ENCODE measurements at places on chromosomes 6 and 20. TPM values are rescaled to one million over a fixed set of nuclear protein-coding genes. Genes with fewer than 3 reads are reported as not detected.

COL11A2 gene
- total RNA-seq, result under 0.01 TPM

GRCh38 chr6:22208026-22208425 lies 88.8 kb downstream of the PRL start:
- DNase-seq, result no peak

CD93 gene
- total RNA-seq, result 129 TPM

GRCh38 chr6:108961985-108962384 lies 113.8 kb downstream of the ARMC2 start:
- no peak for DNase-seq

DNA sequence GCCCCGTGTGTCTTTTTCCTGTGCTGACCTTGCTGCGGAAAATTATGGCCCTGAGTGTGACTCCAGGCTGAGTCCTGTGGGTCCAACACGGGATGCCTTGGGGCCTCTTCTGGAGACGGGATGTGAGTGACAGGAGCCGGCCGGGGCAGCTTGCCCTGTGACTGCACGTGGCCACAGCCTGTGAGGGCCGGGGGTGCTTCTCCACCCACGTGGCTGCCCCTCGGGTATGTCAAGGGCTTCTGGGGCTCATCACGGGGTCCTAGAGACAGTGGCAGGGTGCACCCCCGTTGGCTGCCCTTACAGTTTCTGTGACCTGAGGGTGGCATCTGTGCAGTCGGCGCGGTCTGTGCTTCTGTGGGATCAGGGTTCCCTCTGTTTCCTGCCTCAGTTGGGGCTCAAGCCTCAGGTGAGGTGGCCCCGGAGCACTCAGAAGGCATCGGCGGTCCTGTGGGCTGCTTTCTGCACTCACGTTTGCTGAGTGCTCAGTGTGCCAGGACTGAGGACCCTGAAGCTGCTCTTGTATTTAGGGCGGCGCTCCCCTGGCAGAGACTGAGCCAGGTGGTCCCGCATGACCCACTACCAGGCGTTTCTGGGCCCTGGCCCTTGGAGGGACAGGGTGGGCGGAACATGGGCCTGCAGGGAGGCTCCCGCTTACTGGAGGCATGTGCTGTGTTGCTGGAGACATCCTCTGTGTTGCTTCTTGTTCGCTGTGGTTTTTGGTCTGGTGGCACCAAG lies 5.4 kb downstream of the RTEL1 start:
- no peak for DNase-seq

KIF25 gene
- under 0.01 TPM for total RNA-seq

- peak; percentile 73 for DNase-seq
Observed at GRCh38 chr20:36408219-36408618, 102.1 kb downstream of the DLGAP4 start.

OTOR gene
- not detected for total RNA-seq

GRIK2 gene
- not detected for total RNA-seq

DNMT3B gene
- total RNA-seq, result 1.3 TPM

SIRPD gene
- total RNA-seq, result not detected

DNA sequence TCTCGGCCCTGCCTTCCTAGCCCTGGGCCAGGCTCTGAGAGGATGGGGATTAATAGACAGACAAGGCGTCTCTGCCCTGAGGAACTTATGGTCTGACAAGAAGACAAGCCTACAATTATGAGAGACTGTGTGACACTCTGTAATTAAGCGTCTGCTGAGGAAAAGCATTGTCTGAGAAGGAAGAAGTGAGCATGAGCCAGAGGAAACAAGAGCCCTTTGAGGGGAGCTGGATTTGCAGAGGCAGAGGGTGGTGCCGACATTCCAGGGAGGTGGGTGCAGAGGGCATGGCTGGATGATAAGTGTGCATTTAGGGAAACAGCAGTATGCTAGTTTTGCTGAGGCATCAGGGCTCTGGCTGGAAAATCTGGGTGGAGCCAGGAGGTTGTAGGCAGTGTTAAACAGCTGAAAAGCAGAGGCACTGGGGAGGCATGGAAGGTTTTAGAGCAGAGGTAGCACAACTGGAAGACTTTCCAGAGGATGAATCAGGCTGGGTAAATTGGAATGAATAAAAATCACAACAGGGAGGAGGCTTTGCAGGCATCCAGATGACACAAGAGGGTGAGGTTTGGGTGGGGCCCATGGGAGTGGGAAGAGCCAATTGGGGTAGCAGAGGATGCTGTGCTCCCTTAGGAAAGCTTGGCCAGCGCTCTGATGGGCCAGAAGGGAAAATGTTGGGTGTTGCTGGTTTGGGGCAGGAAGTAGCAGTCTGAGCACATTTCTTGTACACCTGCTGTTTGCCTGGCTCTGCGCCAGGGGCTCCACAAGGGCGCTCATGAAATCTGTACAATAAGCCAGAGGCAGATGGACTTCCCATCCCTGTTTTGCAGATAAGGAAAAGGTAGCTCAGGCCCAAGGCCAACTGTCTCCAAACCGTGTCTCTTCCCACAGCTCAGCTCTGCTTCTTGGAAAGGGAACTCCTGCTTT lies 74.0 kb upstream of the MYL9 start:
- DNase-seq, result peak; percentile 59

GRCh38 chr6:135910790-135911618 lies 59.5 kb downstream of the PDE7B start:
- no peak for DNase-seq

GRCh38 chr6:31138982-31139381 lies at the start of gene PSORS1C2:
Gene PSORS1C2 (minus strand): TSS chr6:31139066. CDS start chr6:31139026, 40 bp downstream.
- DNase-seq, result no peak

GRCh38 chr6:136780972-136781371 lies 11.3 kb downstream of the MAP3K5 start:
- no peak for DNase-seq

MEI4 gene
- total RNA-seq, result not detected

PGBD1 gene
- 4.1 TPM for total RNA-seq

GRCh38 chr6:148557796-148558321 lies 189.0 kb upstream of the UST start:
- no peak for DNase-seq

DNA sequence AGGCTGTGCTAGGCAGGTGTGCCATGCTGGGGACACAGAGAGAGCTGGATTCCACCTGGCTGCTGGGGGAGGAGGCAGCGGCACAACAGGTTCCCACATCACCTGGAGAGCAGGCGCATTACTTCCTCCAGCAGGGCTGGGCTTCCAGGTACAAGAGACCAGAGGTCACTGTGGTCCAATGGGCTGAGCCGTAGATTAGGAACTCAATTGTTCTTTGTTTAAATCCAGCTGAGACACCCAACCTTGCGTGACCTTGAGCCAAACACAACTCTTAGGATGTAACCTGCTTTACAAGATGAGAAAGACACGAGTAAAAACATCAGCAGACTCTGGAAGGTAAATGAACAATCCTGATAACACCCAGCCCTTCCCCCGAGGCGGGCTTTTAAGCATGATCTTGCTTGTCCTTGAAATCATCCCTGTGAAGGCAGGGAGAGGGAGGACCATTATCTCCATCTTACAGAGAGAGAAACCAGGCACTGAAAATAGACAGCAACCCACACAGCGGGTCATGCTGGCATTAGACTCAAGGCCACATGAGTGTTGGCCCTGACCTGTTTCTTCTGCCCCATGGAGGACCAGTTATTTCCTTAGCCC lies 216.5 kb upstream of the RREB1 start:
- no peak for DNase-seq

GRCh38 chr20:34515484-34516246 lies 557 bp upstream of the DYNLRB1 start:
- no peak for DNase-seq

SYCP2L gene
- not detected for total RNA-seq

- no peak for DNase-seq
Observed at GRCh38 chr20:25049261-25050060, 8.5 kb downstream of the ACSS1 start.

DNA sequence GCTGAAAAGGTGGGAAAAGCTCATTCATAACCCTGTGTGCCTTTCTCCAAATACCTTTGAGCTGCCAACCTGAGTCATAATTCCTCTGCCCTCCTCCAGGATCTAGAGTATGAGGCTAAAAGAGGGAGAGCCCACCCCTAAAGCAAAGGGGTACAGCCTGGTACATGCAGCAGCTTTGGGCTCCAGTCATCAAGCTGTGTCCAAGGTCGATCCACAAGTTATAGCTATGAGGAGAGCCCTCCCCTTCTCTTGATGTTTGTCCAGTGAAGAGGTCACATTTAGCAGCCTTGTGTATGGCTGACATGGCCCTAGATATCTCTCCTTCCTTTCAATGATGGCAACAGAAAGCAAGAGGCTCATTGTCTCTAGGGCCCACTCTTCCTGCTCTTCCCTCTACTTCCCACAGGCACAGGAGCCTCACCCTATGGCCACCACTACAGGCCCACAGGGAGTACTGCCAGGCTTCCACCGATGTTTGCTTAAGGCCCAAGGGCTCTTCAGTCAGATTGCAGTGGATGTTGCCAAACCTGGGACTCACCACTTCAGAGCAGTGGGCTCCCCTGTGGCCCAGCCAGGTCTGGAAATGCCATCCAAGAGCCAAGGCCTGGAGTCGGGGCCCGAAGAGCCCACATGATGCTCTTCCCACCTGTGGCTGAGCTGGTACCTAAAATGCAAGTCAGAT lies 176.8 kb downstream of the CD83 start:
- DNase-seq, result no peak

TMEM200A gene
- 0.20 TPM for total RNA-seq

SIRPB1 gene
- total RNA-seq, result 0.22 TPM

SPDEF gene
- total RNA-seq, result not detected

- DNase-seq, result no peak
Observed at GRCh38 chr20:17933711-17934110, 34.9 kb downstream of the SNX5 start.

DNA sequence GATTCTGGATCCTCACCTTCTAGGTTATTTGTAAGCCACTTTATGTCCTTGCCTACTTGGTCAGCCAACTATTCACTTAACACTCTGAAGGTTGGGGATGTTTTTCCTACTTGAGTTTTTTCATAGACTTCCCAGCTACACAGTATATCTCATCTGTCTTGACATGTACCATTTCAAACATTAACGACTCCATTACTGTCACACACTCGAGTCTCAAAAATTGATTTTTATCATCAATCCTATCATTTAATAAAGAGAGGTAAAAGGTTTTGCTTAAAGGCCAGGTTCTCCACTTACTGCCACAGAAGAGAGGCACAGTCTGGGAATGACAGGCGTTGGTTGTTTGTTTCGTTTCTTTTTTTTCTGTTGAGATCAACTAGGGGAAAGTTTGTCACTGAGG lies 38.2 kb upstream of the LAMP5 start:
- DNase-seq, result no peak

GRCh38 chr6:156585859-156586258 lies 191.3 kb upstream of the ARID1B start:
- no peak for DNase-seq

RSPH9 gene
- 0.22 TPM for total RNA-seq

TINAG gene
- total RNA-seq, result not detected

DNA sequence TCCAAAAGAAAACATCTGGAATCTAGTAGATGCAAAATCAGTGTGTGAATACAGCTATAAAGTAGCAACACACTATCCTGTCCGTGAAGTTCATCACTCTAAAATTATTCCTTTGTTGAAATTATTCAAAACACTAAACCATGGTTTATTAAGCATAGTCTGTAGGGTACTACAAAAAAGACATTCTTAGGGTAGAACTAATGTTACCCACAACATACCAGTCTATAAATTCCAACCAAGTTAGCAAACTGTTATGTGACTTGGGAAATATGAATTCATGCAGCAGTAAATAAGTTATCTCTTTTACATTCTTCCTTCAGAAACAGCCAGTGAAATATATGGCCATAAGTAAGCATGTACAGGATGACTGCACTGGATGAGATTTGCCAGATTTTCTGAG lies 580.3 kb upstream of the ADGRB3 start:
- no peak for DNase-seq

WFDC10B gene
- not detected for total RNA-seq

ADGRF1 gene
- total RNA-seq, result not detected

- DNase-seq, result no peak
Observed at GRCh38 chr6:41587131-41587879, 41.1 kb downstream of the FOXP4 start.

- peak; percentile 52 for DNase-seq
Observed at GRCh38 chr6:152750694-152751093, at the start of gene VIP. Gene VIP (plus strand): TSS chr6:152750797. CDS start chr6:152752178, 1,381 bp downstream.

SAMD3 gene
- not detected for total RNA-seq

ZBP1 gene
- not detected for total RNA-seq

GRCh38 chr6:112054555-112055190 lies 769 bp downstream of the CCN6 start:
- DNase-seq, result no peak

DNA sequence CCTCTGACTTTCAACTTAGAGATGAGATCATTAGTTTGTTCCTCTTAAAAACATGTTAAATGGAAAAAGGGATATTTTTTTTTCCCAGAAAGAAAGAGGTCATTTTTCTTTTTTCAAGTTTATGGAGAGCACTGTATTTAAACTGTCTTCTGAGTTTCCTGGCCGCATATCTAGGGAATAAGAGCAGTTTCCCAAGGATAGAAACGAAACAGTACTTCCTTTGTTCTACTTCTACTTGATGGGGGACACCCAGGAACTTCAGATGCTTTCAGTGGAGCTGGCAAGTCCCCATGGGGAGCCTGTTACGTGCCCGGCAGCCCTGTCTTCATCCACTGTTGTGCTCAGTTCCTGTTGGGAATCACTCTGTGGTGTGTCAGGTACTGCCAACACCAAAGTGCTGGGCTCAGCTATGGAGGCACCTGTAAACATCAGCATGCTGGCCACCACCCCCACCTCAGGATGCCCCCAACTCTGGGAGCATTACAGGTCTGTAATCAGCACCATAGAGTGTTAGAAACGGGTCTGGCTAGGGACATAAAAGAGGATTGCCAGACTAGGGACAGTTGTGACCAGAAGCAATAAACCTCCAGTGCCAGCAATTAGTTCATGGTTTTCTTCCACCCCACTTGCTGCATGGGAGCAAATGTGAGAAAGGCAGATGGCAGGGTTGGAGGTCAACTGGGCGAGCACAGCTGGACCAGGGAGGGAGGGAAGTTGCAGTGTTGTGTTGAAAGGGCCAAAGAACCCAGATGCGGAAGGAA lies 221.7 kb upstream of the ECI2 start:
- DNase-seq, result no peak

DNA sequence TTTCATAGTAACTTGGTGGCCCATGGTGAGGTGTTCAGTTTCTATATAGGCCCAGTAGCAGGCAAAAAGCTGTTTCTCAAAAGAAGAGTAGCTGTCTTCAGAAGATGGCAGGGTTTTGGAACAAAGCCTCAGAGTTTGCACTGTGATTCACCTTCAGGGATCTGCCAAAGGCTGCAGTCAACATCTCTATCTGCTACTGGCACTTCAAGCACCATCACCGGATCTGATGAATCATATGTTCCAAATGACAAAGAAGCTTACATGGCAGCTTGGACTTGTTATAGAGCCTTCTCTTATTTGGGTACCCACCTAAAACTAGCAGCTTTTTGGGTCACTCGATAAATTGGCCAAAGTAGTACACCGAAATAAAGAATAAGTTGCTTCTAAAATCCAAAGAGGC lies 39.5 kb downstream of the PKIB start:
- DNase-seq, result no peak

- DNase-seq, result no peak
Observed at GRCh38 chr6:116766506-116767176, 1.1 kb upstream of the FAM162B start.

- DNase-seq, result no peak
Observed at GRCh38 chr6:3635482-3635881, 116.0 kb downstream of the PXDC1 start.
